ENCODE measurements at places on chromosomes 4 and X.

DNA sequence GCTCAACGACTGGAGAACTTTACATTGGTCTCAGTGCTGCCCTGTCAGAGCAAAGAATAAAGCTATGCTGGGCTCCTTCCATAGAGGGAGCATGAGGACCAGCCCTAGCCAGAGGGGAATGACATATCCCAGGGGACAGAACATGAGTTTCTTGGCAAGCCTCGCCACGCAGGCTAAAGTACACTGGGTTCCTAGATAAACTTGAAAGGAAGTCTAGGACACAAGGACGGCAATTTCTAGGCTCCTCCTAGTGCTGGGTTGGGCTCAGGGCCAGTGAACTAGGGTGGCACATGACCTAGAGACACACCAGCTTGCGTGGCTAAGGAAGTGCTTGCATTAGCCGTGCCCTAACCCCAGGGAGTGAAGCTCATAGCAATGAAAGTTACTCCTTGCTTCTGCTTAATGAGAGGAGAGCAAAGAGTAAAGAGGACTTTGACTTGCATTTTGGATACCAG, 141.0 kb downstream of the MAB21L2 start:
- peak; percentile 6 for DNase-seq

DNA sequence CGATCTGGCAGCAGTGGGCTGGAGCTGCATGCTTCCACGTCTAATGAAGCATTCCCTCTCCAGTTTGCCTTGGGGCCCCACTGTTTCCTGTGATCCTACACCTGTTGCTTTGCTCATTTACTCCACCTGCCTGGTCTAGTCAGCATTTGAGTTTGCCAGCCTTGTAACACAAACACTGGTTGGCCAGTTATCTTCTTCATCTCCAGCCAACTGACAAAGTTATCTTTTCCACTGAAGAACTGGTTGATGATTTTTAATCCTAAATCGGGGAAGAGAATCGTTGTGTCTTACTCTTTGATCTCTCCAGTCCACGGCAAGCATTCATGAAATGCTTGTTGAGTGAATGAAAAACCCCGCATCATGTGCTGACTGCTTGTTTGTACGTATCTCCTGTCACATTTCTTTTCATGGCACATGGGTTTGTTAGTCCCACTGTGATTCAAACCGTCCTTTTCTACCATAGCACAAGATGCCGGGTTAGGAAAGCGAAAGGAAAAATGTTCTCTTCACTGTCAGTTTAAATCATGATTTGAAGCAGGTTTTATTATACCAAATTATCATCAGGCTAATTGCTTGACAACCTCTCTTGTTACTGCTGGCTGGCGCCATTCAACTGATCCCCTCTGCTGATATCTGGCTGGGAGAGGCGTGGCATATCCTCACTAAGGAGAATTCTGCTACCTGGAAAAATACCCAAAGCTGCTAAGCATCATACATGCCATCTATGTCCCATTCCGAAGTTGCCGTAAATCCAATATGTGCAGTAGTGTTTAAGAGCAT, 144.8 kb downstream of the SHROOM3 start:
- DNase-seq, result peak; percentile 3

DNA sequence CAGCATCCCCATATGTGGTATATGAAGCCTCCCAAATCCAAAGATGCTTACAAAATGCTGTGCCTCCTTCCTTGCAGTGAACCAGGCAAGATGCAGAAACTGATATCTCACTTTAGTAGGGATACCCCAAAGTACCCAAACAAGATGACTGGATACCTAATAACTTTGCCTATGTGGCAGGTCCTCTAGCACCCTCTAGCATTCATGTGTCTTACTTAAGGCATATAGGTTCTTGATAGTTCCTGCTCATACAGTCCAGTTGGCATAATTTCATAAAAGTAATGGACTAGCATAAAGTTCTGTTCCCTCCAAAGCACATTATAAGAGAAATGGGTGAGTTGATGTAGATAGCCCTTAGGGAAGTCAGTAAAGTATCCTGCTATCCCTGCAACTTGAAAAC, 36.8 kb upstream of the SPP1 start:
- DNase-seq, result no peak

- DNase-seq, result peak; percentile 51
Observed at GRCh38 chr4:40916880-40917279, 167.1 kb downstream of the NSUN7 start.

GRCh38 chr4:117907646-117908045, 126.6 kb upstream of the NDST3 start:
- DNase-seq, result peak; percentile 39

DNA sequence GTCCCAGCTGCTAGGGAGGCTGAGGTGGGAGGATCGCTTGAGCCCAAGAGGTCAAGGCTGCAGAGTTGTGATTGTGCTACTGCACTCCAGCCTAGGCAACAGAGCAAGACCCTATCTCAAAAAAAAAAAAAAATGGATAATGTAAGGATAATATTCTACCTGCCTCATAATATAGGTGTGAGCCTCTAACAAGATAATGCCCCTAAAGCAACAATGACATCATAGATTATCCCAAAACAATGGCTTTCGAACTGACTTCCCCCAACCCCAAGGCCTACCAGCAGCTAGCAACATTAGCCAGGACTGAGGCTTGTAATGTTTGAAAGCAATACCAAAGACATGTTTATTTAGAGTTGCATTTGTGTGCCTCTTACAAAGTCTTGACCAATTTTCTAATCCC, 33.9 kb upstream of the ATP6AP2 start:
- DNase-seq, result no peak

GRCh38 chrX:17411205-17411604, 36.2 kb downstream of the NHS start:
- DNase-seq, result no peak

DNA sequence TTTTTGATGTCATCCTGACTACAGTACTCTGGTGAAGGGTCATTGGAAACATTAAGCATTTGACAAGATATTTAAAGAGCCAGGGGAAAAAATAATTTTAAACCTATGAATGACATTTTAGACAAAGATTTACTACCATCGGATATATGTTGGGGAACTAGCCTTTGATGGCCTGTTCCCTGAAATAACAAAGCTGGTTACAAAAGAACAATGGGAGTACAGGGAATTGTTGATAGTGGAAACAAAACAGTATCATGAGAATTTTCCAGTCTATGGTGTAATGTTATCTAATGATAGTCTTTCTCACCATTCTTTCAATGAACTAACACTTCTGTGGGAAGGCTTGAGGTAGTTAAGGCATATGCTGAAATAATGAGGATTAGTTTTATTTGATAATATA, 125.9 kb upstream of the KLHL4 start:
- no peak for DNase-seq

- no peak for DNase-seq
Observed at GRCh38 chr4:59175617-59176016, 2024.5 kb upstream of the ADGRL3 start.

- DNase-seq, result no peak
Observed at GRCh38 chr4:55186700-55187099, 61.3 kb upstream of the KDR start.

DNA sequence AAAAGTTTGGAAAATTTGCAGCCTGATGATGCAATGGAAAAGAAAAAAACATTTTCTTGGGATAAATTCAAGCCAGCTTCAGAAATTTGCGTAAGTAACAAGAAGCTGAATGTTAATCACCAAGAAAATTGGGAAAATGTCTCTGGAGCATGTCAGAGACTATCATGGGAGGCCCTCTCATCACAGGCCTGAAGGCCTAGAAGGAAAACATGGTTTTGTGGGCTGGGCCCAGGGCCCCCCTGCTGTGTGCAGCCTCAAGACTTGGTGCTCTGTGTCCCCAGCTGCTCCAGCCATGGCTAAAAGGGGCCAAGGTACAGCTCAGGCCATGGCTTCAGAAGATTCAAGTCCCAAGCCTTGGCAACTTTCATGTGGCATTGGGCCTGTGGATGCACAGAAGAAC, 1049.8 kb upstream of the GRIA3 start:
- DNase-seq, result no peak

DNA sequence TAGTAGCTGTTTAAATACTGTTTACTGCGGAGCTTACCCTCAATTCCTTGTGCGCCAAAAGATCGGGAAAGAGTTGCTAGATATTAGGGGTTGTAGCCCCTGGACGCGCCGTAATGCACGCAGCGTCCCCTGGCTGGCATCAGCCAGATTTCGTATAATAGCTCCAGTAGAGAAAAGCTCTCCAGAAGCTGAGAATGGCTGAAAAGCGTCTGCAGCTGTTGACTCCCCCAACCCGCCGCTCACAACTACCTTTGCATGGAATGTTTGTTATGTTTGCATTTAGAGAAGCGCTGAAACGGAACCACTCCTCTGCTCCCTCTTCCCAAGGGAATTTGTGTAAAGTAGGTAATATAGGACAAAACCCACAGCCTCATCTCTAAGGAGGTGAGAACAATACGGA, 3.7 kb downstream of the DOCK11 start:
- no peak for DNase-seq

DNA sequence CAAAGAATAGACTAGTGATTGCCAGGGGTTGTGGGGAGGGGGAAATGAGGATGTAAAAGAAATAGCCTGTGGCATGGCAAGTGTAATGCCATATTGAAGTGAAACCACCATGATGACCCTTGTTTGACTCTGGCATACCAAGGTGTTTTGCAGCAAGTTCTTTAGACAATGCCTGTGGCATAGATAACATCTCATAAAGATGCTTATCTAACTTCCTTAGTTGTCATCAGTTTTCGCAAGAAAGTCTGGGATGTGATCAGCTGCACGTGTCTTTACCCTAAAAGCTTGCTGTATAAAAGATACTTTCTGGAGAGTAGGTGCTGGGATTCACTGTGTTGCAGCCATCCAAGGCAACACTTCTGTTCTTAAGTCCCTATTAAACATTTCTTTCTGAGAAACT, 176.1 kb upstream of the MAGEB16 start:
- no peak for DNase-seq

DNA sequence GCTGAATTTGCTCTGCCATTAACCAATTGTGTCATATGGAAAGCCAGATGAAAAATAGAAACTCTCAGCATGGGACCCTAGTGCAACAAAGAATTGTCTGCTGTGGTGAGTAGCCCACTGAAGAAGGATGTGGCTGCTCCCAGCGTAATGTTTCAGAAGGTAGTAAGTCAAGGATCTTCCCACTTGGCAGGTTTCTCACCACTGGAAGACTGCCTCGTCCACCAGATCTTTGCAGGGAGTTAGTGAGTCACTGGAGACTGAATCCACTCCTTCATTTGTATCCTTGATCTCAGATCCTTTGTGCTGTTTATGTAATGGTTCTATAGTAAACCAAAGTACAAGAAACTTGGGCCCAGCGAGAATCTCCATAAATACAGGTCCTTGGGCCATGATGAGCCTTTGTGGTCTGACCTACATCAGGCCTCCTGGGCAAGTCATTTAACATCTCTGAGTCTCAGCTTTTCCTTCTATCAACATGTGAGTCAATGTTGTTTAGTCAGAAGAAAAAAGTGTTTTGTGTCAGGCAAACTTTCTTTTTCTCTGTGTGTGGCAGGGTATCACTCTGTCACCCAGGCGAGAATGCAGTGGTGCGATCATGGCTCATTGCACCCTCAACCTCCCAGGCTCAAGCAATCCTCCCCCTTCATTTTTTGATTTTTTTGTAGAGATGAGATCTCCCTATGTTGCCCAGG, 78.0 kb upstream of the CCDC160 start:
- no peak for DNase-seq

- no peak for DNase-seq
Observed at GRCh38 chrX:40281336-40282005, 183.7 kb upstream of the BCOR start.

- no peak for DNase-seq
Observed at GRCh38 chr4:165763640-165764039, 109.4 kb upstream of the TLL1 start.

DNA sequence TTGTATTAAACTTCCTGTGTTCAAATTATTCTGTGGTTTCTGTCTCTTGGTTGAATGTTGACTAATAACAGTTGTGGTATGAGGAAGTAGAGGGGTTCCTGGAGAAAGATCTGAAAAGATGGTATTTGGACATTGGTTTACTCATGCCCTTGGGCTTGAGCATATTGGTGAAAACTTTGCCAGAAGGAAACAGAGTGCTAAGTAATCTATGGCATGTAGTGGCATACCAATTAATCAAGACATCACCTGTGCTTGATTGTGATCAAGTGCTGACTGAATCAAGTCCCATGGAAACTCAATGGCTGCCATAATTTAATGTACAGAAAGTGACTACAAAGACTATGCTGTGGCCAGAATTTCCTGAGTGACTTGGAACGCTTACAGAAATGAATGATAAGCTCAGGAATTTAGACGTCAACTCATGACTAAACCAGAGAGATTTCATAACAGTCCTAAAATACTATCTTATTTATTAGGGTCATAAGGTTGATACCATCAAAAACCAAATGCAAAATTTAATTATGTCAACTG, 2062.9 kb downstream of the ARAP2 start:
- no peak for DNase-seq

GRCh38 chr4:80112236-80112635, 39.2 kb upstream of the ANTXR2 start:
- DNase-seq, result no peak

GRCh38 chrX:7117587-7117986, 29.9 kb upstream of the STS start:
- no peak for DNase-seq

DNA sequence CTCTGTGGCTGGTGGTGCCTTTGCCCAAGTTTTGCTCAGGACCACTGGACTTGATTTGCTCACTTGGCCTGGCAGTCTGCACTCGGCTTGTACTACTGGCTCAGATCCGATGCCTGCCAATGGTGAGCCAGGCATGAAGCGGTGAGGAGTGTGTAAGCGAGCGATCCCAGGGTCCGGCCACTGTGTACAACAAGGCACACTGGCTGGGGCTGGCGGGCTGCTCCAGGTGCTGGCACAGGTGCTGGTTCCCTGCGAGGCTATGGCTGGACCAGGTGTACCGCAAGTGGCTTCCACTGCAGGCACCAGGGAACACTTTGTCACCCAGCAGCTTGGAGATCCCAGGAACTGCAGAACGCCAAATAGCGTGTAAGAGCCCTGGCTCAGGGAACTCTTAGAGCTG, 329.7 kb downstream of the CCSER1 start:
- DNase-seq, result no peak

DNA sequence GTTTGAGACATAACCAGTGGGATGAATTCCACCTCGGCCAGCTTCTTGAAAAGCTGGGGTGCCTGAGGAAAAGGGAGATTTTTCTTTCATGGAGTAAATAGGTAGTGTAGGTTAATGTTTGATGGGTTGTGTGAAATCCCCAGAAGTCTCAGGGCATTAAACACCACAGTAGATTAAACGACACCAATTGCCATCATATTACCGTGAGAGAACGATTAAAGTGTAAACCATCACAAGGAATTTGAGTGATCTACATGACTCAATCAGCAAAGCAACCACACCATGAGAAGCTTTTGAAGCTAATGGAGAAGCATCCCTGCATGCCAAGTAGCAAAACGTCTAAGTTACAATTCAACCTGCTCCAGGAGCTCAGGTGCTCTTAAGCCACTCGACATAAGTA, 322.5 kb upstream of the GATB start:
- no peak for DNase-seq

DNA sequence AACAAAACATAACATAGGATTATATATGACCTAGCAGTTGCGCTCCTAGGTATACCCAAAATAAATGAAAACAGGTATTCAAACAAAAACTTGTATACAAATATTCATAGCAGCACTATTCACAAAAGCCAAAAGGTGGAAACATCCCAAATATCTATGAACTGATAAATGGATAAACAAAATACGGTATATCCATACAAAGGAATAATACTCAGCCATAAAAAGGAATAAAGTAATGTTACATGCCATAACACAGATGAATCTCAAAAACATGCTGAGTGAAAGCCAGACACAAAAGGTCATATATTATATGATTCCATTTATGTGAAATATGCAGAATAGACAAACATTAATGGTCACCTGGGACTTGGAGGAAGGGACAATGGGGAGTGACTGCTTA, 5.2 kb downstream of the WNK3 start:
- no peak for DNase-seq

GRCh38 chr4:94413085-94413840, 38.5 kb upstream of the PDLIM5 start:
- no peak for DNase-seq
